ENCODE measurements at places on chromosomes 13 and 19.
A peak's percentile ranks its signal among the peaks of the same experiment; 100 is the strongest.

DNA sequence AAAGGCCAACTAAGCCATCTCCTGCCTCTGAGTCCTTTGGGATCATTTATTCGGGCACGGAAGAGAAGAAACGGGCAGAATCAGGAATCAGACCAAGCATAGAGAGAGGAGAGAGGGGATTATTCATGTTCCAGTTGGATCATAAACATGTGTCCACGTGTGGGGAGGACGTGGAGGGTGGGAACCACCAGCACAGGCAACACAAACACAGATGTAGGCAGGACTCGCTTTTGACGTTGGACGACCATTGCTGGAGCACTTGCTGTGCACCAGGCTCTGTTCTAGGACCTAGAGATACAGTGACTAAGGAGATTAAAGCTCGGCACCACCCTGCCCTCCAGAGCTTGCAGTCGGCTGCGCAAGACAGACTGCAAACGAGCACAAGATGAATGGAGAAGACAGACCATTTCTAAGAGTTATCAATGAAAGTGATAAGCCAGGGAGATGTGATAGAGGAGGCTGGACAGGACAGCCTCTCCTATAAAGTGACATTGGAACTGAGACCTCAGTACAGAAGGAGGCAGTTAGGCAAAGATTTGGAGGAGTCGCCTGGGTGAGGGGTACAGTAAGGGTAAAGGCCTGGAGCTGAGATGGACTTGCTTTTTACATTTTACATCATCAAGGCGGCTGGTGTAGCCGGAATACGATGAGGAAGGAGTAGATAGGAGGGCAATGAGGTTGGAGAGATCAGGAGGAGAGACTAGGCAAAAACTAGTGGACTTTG lies 716 bp downstream of the SH2D3A start:
- DNase-seq: no peak

DNA sequence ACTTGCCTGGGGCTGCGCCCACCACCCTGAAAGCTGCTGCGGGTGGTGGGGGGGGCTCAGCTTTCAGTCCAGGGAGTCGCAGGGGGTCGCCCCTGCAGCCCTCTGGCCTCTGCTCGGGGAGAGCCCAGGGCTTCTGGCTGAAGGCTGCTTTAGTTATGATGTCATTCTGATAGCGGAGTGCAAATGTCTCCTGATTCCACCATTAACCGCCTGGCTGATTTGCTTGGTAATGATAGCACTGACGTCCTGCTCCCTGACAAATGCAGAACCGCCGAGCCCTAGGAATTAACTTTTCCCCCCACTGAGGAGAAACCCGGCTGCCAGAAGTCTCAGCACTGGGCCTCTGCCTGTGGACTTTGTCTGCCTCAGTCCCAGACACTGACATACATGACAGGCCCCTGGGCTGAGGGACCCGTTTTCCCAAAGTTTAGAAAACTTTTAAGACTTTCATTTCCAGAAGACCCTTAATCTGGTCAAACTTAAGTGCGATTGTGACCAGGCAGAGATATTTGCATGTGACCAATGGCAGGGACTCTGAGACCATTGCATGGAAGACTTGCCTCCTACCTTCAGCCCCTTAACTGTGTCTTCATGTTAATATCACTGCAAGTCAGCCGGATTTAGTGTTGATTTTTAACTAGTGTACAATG lies 142.5 kb upstream of the ZNF536 start:
- DNase-seq: no peak

DNA sequence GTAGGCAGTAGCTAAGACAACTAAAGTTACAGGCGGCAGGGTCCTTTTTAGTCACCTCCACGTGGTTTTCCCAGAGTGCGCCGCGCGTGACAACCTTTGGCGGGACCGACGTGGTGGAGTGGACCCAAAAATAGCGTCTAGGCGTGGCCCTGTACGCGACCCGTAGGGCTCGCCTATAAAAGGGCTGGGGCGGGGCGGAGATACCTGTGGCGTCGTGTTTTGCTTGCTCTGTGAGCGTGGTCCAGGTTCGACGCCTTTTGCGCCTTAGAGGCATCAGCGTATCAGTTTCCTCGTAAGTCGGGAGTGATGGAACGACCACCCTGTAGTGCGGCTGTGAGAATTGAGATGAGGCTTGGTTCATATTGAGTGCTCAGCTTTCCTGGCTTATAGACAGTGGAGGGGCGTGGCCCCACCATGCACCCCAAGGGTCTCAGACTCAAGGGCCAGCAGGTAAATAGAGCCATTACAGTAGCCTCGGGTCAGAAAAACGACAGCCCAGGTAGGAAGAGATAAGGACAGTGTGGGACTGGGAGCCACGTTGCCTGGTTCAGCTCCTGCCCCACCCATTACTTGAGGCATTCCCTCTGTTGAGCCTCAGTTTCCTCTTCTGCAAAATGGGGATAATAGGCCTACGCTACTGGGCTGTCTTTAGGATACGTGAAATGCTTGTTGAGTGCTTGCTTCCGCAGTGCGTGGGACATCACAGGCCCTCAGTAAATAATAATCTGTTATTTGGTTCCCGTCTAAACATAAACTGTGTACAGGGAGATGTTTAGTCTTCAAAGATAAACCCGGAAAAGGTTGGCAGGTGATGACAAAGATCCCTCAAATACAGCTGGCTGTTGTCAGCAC lies 693 bp upstream of the TMED1 start:
- peak; percentile 90 for DNase-seq

DNA sequence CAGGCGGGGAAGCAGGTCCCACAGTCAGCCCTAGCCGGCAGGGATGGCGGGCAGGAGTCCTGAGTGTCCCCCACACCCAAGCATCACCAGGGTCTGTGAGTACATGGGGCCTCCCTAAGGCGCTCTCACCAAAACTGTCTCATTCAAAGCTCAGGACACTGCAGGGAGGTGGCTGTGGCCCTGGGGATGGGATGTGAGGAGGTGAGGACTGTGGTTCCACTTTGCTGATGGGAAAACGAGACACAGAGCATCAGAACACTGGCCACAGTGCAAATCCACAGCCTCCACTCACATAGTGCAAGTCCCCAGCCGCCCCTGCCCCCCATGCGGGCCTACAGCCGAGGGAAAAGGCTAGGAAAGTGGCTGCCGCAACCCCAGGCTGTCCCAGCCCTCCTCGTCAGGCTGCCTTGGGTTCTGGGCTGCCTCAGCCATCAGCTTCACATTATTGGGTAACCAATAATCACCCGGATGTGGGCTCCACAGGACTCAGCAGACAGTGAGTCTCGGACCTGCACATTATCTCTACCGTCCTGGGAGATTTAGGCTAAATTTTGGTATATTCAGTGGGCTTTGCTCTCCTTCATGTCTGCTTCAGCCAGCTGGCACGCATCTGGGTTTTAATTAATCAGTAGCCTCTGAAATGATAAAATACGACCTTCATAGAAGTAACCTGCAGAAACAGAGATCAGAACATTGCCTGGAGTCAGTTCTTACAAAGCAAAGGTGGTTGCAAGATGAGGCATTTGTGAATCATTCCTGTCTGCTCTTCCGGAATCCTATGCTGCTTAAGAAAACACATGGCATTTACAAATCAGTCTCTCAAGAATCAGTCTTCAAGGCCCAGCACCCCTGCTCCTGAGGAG lies 77.0 kb downstream of the SOX1 start:
- DNase-seq: no peak

- DNase-seq: no peak
These were observed 63.4 kb downstream of the ACSBG2 start for GRCh38 chr19:6198896-6199239.

GRCh38 chr13:74743992-74744391 lies 609.8 kb upstream of the KLF12 start:
- DNase-seq: no peak

DNA sequence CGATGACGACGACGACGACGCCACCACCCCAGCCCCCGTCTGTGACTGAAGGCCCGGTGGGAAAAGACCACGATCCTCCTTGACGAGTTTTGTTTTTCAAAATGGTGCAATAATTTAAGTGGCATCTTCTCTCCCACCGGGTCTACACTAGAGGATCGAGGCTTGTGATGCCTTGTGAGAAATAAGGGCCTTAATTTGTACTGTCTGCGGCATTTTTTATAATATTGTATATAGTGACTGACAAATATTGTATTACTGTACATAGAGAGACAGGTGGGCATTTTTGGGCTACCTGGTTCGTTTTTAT lies 2.5 kb downstream of the KLF2 start:
- no peak for DNase-seq

DNA sequence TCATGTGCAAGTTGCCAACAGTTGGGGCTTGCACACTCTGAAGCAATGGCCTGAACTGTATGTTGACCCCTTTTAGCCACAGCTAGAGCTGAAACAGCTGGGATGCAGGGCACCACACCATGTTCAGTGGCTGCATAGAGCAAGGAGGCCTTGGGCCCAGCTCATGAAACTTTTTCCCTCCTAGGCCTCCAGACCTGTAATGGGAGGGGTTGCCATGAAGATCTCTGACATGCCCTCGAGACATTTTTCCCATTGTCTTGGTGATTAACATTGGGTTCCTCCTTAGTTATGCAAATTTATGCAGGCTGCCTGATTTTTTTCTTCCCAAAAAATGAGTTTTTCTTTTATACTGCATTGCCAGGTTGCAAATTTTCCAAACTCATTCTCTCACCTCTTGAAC lies 165.1 kb upstream of the PRR20A start:
- no peak for DNase-seq

GRCh38 chr13:64482373-64482772 lies 2747.8 kb downstream of the PCDH9 start:
- DNase-seq: no peak

GRCh38 chr13:105272660-105273631 lies 1262.5 kb downstream of the EFNB2 start:
- no peak for DNase-seq

DNA sequence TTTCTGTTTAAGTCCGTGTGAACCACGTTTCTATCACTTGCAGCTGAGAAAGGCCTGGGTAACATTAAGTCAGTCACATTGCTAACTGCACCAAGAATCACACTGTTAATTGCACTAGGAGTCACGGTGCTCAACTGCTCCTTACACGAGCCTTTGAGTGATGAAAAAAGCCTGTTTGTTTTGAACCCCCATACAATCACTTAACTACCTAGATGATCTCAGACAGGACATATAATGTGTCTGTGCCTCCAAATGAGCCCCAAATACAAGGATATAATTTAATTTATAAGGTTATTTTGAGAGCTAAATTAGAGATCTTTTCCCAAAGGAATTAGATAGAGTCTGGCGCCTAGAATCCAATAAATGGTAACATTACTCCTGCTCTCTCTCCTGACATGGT lies 84.1 kb downstream of the MIPEP start:
- DNase-seq: no peak

DNA sequence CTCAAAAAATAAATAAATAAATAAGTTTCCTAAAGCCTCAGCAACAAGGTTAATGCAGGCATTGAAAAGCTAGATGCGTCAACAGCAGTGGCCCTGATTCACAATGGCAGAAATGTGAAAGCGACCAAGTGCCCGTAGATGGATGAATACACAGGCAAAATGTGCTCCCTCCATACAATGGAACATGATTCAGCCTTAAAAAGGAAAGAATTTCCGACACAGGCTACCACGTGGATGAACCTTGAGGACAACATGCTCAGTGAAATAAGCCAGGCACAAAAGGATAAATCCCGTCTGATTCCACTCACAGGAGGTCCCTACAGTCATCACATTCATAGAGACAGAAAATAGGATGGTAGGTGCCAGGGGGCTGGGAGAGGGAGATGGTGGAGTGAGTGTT lies 31.7 kb downstream of the INSR start:
- no peak for DNase-seq

GRCh38 chr19:8592231-8593009 lies 15.2 kb upstream of the MYO1F start:
- DNase-seq: peak; percentile 98

DNA sequence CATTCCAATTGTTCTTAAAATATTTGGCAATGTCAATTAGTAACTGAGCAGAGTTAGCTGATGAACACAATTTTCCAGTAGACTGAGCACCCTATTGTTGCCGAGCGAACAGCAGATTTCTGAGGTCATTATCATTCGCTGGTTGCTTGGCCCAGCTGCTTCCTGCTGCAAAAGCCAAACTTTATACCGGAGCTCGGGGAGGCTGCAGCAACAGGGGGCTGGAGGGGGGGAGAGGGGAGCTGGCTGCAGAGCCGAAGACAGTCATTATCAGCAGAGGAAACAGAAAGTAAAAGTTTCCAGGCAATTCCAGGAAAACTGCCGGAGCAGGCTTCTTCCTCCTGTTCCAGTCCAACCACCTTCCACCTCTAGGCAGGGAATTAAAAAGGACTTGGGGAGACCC lies 77.9 kb downstream of the ZNF536 start:
- DNase-seq: no peak

GRCh38 chr13:113327766-113328471 lies 30.9 kb downstream of the LAMP1 start:
- DNase-seq: no peak

DNA sequence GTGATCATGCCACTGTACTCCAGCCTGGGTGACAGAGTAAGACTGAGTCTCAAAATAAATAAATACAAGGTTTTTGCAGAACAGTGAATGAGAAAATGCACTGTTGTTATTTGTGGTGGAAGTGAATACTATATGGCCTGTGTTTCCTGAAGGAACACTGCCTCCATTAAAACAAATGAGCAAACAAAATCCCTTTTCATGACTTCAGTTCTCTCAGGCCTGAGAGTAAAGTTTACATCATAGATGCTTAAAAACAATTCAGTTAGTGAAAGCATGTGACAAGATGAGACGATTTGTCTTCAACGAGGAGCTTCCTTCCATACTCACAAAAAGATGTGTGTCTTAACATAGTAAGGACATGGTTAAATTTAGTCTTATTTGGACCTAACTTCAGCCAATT lies 14.4 kb downstream of the SPINT2 start:
- no peak for DNase-seq

DNA sequence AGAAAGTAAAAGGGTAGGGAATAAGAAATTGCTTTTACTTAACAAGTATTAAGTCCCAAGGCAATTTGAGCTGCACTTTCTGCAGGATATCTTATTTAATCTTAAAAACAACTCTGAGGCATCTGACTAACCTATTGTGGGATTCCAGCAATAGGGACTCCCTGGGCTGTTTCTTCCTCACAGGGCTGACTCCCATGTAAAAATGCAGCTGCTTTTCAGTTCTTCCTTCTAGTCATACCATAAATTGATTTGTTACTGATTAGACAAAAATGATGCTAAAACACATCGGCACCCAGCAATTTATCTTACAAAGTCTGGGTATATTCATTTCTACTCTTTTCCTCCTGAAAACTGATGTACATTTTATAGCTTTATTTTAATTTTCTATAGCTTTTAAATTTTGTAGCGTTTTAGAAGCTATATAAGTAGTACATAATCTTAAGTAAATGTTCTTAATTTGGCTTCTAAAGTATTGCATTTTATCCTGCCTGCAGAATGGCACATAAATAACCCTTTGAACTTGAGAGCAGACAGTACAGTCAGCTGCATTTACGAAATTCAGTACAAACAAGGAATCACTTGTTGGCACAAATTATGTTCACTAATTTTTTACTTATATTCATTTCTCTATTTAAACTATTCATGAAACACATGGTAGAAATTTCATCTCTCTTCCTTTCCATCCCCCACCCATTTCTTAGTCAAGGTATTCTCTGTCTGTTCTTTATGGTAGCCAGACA lies 102.4 kb upstream of the FRY start:
- DNase-seq: no peak

Measured in suprapubic skin (tissue), 4 donors.